Fibroblast of skin of left biceps (primary cell): ENCODE measurements at places on chromosomes 13 and 19.

DNA sequence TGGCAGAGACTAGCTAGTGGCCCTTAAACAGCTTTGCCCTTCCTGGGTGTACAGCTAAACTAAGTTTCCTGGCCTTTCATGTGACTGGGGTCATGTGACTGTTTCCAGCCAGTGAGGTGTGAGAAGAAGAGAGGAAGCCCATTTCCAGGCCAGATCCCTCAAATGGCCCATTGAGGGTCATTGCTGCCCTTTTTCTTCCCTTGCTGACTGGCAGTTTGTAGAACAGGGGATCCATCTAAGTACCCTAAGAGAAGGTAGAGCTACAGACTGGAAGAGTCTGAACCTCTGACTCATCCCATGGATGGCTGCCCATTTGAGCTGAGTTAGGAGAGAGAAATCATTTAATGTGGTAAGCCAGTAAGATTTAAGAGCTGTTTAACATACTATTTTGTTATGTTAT is 2.8 kb downstream of the SWSAP1 start:
- DNase-seq: peak; percentile 85

GRCh38 chr19:1263188-1263587 is 5.9 kb upstream of the CIRBP start:
- DNase-seq: no peak

- DNase-seq: no peak
These were observed 109.3 kb downstream of the LMO7 start for GRCh38 chr13:75745387-75745786.

GRCh38 chr13:28316836-28317235 is 178.1 kb downstream of the FLT1 start:
- DNase-seq: no peak
